ENCODE measurements at places on chromosomes 7 and 10.

GRCh38 chr10:115050375-115051010 lies 42.7 kb upstream of the ATRNL1 start:
- DNase-seq = no peak

GRCh38 chr10:3166496-3167290 lies 5.9 kb downstream of the PITRM1 start:
- DNase-seq = no peak

GRCh38 chr10:35639021-35639727 lies 2.9 kb downstream of the FZD8 start:
- no peak for DNase-seq

GRCh38 chr10:101157756-101158458 lies 26.8 kb downstream of the TLX1 start:
- no peak for DNase-seq

- no peak for DNase-seq
Observed at GRCh38 chr7:83476511-83477050, 172.4 kb downstream of the SEMA3E start.

GRCh38 chr7:22783421-22783820 lies 39.2 kb downstream of the TOMM7 start:
- DNase-seq = no peak

All from GM12892 (cell line).